ENCODE measurements at places on chromosomes 16 and 17. TPM values are rescaled to one million over a fixed set of nuclear protein-coding genes. Genes with fewer than 3 reads are reported as not detected.

GRCh38 chr16:4175849-4176248 is 59.6 kb upstream of the ADCY9 start:
- no peak for DNase-seq

- peak; percentile 41 for DNase-seq
Measured at GRCh38 chr17:82023447-82024241, 539 bp downstream of the LRRC45 start.

DNA sequence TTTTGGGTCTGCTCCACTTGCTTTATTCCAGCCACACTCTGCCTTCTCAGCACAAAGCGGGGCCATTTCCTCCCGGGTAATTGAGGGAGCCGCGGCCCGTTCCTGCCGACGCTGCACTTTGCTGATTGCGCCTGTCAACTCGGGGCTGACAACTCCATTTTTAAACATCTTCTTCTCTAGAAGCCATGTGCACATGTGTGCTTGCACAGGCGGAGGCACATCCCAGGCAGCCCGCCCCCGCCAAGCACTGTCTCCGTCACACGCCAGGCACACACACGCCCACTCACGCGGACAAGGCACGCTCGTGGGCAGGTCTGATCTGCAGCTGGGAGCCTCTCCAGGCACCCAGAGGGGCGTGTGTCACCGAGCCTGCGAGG is 63.2 kb downstream of the ENGASE start:
- DNase-seq, result no peak

The FOXO3B gene
- 2.1 TPM for total RNA-seq

The ASGR2 gene
- not detected for total RNA-seq

The CCL14 gene
- total RNA-seq, result not detected

DNA sequence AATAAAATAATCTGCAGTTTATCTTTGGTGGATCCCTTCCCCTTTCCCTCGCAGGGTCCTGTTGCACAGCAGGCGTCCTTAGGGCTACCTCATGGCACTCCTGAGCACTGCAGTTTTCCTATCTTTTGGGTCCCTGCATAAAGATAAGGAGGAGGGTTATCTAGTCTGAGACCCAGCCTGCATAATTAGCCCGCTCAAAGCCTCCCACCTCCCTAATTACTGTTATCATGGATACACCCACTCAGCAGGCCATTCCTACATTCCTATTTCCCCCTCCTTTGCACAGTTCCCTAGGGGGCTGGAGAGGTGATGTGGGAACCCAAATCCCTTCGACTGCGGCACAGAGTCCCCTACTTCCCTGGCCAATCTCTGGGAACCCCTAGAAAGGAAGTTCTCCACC is 5.1 kb upstream of the CLUH start:
- no peak for DNase-seq

DNA sequence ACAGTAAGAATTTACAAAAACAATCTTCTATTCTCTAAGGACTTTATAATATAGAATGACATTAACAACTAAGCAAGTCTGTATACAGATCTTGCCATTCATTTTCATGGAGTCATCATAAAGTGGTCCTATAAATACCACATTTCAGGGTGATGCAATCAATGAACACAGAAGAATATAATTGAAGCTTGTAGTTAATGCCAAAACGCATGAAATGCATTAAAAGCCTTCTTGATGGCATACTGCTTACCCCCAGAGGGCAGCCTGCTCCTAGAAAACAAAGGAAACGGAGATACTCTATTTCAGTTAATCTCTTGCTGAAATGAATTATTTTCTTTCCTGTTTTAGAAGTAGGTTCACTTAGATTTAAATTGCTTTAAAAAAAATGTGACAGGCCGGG is 45.2 kb upstream of the STAC2 start:
- DNase-seq, result no peak

- peak; percentile 31 for DNase-seq
Measured at GRCh38 chr16:11914210-11915113, 1.3 kb downstream of the GSPT1 start.

The PIEZO1 gene
- 55.7 TPM for total RNA-seq

DNA sequence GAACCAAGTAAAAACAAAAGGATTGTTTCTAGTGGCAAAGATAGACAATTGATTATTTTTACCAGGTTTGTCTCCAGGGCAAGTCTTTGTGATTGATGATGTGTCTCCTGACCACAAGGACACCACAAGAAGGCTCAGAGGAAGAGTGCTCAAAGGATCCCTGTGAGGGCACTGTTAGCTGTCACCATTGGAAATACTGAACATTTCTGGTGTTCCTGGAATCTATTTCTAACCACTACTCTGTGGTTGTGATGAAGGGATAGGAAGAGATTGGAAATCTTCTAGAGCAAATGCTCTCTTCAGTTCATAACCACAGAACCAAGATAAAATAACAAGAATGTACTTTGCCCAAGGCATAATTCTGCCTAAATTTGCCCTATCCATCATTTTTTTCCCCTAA is 15.3 kb downstream of the RNF43 start:
- no peak for DNase-seq

The HAP1 gene
- total RNA-seq, result not detected

DNA sequence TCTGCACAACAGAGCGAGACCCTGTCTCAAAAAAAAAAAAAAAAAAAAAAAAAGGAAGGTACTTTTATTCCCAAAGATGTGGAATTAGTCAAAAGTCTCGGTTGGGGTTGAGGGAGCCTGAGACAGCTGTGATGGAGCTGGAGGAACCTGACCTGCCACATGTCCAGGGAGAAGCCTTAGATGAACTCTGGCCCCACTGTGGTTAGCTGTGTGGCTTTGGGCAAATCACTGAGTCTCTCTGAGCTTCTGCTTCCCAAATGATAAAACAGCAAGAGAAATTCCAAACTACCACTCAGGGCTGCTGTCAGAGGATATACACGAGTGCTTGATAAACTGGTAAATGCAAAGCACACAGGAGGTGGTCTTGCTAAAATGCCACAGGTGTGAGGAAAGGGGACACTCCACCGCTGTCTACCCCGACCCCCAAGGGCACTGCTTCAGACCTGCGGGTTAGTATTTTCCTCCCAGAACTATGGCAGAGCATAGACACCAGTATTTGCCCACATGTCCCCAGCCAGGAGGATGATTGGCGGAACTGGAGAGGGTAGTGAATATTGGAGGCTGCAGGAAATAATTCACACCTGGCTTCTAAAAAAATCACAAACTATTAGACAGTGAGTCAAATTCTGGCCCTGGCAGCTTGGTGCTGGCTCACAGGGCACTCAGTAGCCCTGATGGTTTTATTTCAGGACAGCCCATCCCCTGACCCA is 14.7 kb downstream of the DRC3 start:
- DNase-seq, result no peak

DNA sequence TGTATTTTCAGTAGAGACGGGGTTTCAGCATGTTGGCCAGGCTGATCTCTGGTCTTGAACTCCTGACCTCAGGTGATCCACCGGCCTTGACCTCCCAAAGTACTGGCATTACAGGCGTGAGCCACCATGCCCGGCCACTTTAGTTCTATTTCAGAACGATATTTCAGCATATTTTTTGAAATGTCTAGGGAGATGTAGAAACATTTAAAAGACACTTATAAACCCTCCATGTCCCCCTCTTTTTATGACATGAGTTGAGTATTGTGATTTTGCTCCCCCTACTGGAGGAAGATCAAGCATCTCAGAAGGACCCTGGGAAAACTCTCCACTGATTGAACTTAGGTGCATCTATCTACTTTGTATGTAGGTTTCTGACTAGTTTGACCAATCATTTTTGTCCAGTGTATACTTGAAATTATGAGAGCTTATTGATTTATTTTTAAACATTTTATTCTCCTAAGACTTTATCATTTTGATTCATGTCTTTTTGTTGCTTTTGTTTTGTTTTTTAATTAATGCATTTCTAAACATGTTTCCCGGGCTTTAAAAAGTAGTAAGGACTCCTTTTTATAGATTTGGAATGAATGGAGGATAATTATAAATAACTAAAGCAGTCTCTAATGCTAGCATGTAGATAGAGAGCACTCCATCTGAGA is 105.1 kb downstream of the CHD9 start:
- DNase-seq, result peak; percentile 9

DNA sequence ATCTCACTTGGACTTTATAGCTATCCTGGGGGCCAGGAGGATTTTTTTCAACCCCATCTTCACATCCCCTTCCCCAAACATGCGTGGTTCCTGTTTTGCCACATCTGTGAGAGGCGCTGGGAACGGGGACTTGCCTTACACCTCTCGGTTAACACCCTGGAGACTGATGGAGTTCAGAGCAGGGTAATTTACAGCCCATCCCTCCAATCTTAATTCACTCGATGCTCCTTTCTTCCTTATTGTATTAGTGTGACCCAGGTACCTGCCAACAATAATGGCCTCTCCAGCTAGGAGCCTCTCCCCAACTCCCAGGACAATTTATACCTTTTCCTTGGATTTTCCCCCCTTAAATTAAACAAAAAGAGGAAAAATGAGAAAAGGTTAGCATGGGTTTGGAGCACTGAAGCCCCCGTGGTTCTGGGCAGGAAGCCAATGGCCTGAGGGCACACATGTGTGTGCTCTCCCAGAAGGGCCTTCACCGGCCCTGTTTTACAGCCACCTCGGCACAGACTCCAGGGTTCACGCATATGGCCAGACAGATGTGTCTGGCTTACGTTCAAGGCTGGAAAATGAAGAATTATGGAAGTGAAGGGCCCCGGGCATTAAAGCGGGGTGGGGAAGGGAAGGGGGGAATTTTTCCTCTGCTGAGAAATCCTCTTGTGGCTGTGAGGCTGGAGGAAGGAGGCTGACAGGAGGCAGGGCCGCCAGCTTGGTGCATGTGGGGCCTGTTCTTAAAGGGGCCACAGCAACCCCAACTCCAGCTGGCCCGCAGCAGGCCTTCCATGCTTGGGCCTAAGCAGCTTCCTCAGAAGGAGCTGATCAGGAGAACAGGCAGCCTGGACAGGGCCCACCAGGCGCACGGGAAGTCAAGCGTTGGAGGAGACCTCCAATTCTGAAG is 21.4 kb downstream of the HIC1 start:
- DNase-seq, result no peak

The C1QL1 gene
- 0.18 TPM for total RNA-seq

Measured in activated naive CD4-positive, alpha-beta T cell treated with anti-CD3 and anti-CD28 coated beads, Interleukin-2, amount 50 U/mL, for 72 hours (primary cell).